Kidney (tissue), 22 donors: ENCODE measurements at places on chromosomes 2 and 18.

- DNase-seq: peak; percentile 81
These were observed 27.0 kb downstream of the TMEM200C start for GRCh38 chr18:5868218-5868854.

DNA sequence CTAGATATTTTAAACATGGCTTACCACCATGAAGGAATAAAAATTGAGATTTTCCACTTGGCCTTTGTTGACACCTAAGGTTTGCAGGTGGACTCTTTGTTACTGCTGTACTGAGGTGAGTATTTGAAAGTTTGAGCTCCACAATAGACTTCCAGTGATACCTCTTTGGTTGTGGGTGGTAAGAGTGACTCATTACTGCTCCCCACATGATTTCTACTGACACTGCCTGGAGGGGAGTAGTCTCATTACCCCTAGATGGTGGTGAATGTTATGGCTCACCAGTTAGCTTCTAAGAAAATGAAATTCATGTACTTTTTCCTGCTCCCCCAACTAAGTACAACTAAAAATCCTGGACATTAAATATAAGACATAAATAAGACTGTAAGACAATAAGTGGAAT is 1183.1 kb upstream of the TMEFF2 start:
- no peak for DNase-seq

GRCh38 chr2:150127346-150127990 is 360.0 kb downstream of the RND3 start:
- no peak for DNase-seq

- no peak for DNase-seq
These were observed 45.4 kb upstream of the PAPOLG start for GRCh38 chr2:60710707-60711106.

GRCh38 chr18:12321333-12321732 is 13.3 kb downstream of the TUBB6 start:
- DNase-seq: no peak
